Colonic mucosa (tissue), 4 donors: ENCODE measurements at places on chromosomes 3 and 15.

DNA sequence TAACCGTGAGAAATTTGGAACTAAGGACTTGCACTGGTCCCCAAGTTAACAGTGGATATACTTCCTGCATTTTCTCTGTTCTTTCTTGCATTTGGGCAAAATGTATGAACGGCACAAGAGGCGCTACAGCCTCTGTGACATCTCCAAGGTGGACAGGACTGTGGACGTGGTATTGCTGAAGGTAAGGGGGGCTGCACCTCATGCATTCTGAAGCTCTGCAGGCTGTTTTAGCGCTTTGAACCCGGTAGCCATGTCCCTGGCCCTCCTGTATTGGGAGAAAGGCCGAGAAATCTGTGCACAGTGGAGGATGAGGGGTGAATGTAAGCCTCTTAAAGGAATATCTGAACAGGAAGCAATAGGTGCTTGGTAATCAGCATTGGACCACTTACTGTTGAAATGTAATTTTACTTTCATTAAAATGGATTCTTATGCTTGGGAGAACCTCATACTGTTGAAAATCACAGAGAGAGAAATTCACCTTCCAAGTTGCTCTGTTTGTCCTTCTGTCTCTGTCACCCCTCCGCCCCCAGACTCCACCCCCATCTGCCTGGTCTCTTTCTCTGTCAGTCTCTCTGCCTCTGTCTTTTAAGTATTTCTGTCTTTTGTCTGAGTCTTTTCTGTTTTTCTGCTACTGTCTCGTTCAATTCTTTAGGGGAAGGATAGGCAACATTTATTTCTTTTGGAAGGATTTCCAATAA, 174.6 kb downstream of the KLHL25 start:
- H3K27ac ChIP-seq = peak overlapping the region; percentile 75
- H3K4me1 ChIP-seq = peaks cover 5% of the 10 kb centered on the region
- H3K27me3 ChIP-seq = no peaks in the 10 kb centered on the region
- H3K4me3 ChIP-seq = peak overlapping the region; percentile 24
- no peaks in the 10 kb centered on the region for H3K36me3 ChIP-seq
- DNase-seq = no peak

- H3K4me1 ChIP-seq = no peaks in the 10 kb centered on the region
- peak overlapping the region; percentile 62 for H3K4me3 ChIP-seq
- no peak for DNase-seq
- no peaks in the 10 kb centered on the region for H3K27me3 ChIP-seq
These were observed 3.4 kb downstream of the THBS1 start for GRCh38 chr15:39584266-39584659.

- no peak for DNase-seq
- no peaks in the 10 kb centered on the region for H3K27me3 ChIP-seq
- no peak overlapping the region for H3K4me3 ChIP-seq
- H3K27ac ChIP-seq = no peak overlapping the region
These were observed 18.9 kb downstream of the CCPG1 start for GRCh38 chr15:55389264-55389607.

DNA sequence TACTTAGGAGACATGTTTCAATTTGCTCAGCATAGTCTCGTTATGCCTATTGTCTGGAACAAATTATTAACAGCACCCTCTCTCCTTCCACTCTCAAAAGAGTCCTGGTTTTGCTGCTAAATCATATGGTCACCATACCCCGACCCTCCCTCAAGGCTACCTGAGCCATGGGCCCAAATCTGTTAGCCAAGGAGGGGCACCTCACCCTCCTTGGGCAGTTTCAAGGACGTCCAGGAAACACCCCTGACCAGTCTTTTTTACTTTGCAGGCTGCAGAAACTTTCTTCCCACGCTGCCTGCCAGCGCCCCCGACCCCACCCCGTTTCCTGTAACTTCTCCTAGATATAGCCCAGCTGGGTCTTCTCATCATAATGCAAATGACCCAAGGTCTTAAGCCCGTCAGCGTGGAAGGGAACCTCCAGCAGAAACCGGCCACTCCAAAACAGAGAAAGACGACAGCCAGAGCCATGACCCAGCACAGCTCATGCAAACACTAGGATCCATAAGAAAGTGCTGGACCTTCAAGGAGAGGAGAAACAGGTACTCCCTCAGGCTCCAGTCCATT, 62.3 kb downstream of the ADCY5 start:
- no peak overlapping the region for H3K4me3 ChIP-seq
- H3K4me1 ChIP-seq = no peaks in the 10 kb centered on the region
- no peak for DNase-seq
- H3K27me3 ChIP-seq = no peaks in the 10 kb centered on the region
- H3K36me3 ChIP-seq = no peaks in the 10 kb centered on the region

GRCh38 chr3:30285188-30286006, 321.0 kb upstream of the TGFBR2 start:
- H3K4me1 ChIP-seq = peaks cover 7% of the 10 kb centered on the region
- H3K36me3 ChIP-seq = no peaks in the 10 kb centered on the region
- H3K27me3 ChIP-seq = no peaks in the 10 kb centered on the region
- H3K4me3 ChIP-seq = no peak overlapping the region
- no peak for DNase-seq
- no peak overlapping the region for H3K27ac ChIP-seq

DNA sequence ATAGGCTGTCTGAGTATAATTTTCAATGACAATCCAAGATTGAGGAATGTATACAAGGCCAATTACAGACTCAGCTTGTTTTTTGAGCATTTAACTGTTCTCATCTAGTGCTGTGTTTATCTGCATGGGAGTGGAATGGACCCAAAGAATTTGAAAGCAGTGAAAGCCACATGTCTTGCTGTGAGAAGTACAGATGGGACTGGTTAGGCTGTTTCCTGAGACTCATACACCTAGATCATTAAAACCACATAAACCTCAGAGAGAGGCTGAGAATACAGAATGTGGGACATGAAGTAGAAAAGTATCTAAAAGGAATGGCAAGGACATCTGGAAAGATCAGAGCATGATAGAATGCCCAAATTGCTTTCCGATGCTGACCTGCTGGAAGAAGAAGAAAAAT, 224.6 kb downstream of the NLGN1 start:
- H3K4me3 ChIP-seq = no peak overlapping the region
- no peaks in the 10 kb centered on the region for H3K4me1 ChIP-seq
- no peak for DNase-seq
- no peak overlapping the region for H3K27ac ChIP-seq

DNA sequence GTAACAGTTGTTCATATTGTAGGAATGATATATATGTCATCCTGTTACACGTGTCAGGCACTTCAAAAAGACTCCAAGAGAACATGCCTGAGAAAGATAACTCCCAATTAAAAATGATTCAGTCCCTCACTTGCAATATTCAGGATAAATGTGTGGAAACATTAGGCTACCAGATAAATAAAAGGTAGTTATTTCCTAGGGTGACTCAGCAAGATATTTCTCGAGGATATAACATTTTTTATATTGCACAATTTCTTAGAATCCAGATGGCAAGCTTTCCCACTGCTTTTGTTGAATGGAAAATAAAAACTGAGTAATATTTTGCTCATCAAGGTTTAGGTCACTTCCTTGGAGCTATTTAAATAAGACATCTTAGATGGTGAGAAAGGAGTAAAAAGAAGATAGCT, 181.4 kb downstream of the GAP43 start:
- no peaks in the 10 kb centered on the region for H3K36me3 ChIP-seq
- no peak overlapping the region for H3K4me3 ChIP-seq

DNA sequence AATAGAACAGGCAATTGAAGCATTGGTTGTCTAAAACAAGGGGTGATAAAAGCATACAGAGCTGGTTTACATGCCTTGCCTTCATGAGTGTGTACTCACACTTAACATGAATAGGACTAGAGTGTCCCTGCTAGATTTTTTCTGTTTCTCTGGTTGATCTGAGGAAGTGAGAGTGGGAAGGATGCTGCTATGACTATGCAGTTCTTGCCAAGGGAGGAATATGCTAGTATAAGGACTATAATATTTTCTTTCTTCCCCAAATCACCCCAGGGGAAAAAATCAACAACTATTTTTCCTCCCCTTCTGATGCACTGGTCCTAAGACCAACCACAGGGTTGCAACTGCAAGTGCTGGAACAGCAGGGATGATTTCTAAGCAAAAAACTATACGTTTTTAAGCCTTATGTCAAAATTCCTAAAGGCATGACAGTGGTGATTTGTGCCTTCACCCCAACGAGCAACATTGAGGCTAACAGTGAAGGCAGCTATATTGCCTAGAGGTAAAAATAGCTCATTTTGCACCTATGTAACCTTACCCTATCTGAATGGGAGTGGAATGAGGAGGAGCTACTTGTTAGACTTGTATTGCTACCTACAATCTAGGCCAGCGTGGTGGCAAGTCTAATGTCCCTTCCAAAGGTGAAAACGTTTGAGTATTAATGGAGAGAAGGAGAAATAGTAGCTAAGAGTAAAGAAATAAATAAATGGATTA, 33.5 kb upstream of the USP8 start:
- H3K27ac ChIP-seq = no peak overlapping the region
- H3K4me1 ChIP-seq = no peaks in the 10 kb centered on the region
- H3K36me3 ChIP-seq = no peaks in the 10 kb centered on the region
- H3K4me3 ChIP-seq = no peak overlapping the region
- DNase-seq = no peak

- H3K27ac ChIP-seq = no peak overlapping the region
- no peak for DNase-seq
- no peaks in the 10 kb centered on the region for H3K36me3 ChIP-seq
- H3K4me3 ChIP-seq = no peak overlapping the region
- no peaks in the 10 kb centered on the region for H3K4me1 ChIP-seq
These were observed 9.1 kb upstream of the CADPS start for GRCh38 chr3:62884096-62884870.

GRCh38 chr3:111301238-111301798, 229.7 kb downstream of the NECTIN3 start:
- no peaks in the 10 kb centered on the region for H3K4me1 ChIP-seq
- no peak for DNase-seq
- H3K27ac ChIP-seq = no peak overlapping the region
- H3K4me3 ChIP-seq = no peak overlapping the region
- no peaks in the 10 kb centered on the region for H3K36me3 ChIP-seq

DNA sequence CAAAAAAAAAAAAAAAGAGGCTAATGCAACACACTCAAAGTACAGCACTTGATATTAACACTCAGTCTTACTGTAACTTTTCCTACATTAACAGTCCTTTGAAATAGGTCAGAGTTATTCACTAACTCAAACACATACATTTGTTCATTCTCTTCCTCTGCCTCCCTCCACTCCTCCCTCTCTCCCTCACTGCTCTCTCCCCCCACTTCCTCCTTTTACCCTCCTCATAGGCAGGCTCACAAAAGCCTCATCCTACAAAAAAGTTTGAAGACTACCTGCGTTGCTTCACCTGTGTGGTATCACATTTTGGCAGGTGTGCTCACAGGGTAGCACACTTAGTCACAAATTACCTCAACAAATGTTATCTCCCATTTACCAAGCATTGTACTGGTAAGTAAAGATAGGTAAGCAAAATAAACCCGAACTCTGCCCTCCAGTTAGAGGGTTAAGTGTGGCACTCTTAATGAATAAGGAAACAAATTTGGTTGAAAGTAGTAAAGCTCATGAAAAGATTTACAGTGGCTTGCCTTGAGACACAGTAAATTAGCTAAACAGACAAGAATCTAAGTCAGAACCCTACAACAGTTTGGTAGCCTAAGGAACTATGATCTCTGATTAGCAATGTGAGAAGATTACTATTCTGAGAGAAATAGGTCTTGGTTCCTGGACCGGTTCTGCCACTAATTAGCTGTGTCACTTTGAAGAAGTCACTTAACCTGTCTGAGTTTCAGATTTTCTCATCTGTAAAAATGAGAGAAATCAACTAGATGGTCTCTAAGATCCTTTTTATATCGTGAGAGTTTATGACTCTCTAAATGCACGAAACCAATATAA, 151.0 kb upstream of the MLF1 start:
- no peak overlapping the region for H3K4me3 ChIP-seq
- H3K27me3 ChIP-seq = no peaks in the 10 kb centered on the region
- no peak overlapping the region for H3K27ac ChIP-seq
- DNase-seq = no peak
- H3K36me3 ChIP-seq = no peaks in the 10 kb centered on the region
- no peaks in the 10 kb centered on the region for H3K4me1 ChIP-seq

DNA sequence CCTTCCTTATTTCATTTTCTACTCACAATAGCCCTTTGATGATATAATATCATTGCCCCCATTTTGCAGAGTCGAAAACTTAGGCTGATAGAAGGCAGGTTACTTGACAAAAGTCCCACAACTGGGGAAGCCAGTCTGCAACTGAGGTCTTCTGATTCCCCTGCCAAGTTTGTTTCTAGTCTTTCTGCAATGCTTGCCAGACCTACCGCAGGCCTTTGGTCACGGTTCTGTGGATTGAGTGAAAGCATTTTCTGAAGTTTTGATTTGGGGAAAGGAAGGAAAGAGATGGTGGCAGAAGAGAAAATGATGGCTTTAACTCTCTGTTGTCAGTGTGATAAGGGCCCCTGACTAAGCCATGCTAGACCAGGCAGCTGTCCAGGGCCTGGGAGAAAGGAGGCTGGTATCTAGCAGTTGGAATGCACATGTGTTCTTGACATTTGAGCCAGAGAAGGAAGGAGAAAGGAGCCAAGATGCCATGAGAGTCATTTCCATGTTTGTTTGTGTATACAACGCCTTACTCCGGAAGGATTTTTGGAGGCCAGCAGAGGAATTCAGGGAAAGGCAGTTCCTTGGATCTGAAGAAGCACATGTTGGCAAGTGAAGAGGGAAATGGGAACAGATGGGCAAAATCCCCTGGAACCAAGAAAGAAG, 29.9 kb downstream of the FAH start:
- no peaks in the 10 kb centered on the region for H3K36me3 ChIP-seq
- no peak overlapping the region for H3K27ac ChIP-seq
- no peak overlapping the region for H3K4me3 ChIP-seq
- H3K4me1 ChIP-seq = no peaks in the 10 kb centered on the region

DNA sequence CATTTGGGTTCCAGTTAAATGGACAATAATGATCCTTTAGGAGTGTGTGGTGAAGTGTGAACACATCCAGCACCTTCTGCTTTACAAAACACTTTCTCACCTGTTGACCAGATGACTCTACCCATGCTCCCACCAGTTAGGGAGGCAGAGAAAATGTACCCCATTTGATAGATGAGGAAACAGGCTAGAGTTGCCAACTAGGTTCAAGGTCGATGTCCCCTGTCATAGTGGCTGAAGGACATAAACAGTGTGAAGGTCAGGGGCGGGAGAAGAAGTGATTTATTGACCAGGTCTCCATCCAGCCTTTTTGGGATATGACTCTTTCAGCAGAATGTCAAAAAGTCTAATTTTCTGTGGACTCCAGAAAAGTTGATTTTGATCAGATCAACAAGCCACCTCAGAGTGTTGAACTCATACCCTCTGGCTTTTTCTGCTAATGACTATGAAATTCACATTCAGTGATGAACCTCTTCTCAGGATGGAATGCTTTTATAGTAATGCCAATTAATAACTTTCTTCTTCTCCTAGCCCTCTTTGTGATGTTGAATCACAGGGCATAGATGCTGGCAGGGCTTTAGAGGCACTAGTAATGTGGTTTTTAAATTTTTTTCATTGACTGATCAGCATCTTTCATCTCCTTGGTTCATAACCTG, 57.5 kb downstream of the CPN2 start:
- DNase-seq = no peak
- H3K27me3 ChIP-seq = peaks cover 4% of the 10 kb centered on the region
- H3K27ac ChIP-seq = no peak overlapping the region
- no peak overlapping the region for H3K4me3 ChIP-seq
- no peaks in the 10 kb centered on the region for H3K36me3 ChIP-seq

- no peaks in the 10 kb centered on the region for H3K27me3 ChIP-seq
- H3K27ac ChIP-seq = no peak overlapping the region
- DNase-seq = no peak
- H3K4me3 ChIP-seq = no peak overlapping the region
- H3K4me1 ChIP-seq = no peaks in the 10 kb centered on the region
- H3K36me3 ChIP-seq = no peaks in the 10 kb centered on the region
These were observed 15.9 kb downstream of the HPS3 start for GRCh38 chr3:149145356-149145755.

GRCh38 chr15:39504808-39505207, 76.1 kb upstream of the THBS1 start:
- no peak overlapping the region for H3K27ac ChIP-seq
- no peaks in the 10 kb centered on the region for H3K4me1 ChIP-seq
- H3K36me3 ChIP-seq = no peaks in the 10 kb centered on the region
- no peaks in the 10 kb centered on the region for H3K27me3 ChIP-seq
